ENCODE measurements at places on chromosomes 6 and 20.

GRCh38 chr6:20841806-20842205 is 307.5 kb downstream of the CDKAL1 start:
- no peak for DNase-seq

DNA sequence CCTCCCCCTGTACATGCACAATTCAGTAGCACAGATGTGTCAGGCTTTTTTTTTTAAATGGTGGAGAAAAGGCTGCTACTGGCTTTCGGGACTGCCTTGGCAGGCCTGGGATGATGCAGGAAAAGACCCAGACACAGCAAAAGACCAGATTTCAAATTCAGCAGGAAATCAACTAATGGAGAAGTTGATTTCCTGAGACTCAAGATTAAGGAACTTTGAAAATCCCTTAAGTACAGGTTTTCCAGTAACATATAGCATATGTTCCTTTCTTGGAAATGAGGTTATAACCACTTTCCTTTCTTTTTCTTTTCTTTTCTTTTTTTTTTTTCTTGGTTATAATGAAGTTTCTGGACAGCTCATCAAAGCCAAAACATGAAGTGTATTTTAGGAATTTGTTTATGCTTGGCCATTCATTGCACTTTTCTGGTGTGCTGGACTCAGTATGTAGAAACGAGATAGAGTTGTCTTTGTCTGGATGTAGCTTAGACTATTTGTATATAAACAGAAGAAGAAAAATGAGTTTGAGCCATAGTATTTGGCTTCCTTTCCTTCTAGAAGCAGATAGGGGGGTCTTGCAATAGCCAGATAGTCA is 119.4 kb downstream of the SASH1 start:
- no peak for DNase-seq

GRCh38 chr20:4830696-4831095 is 109.0 kb downstream of the PRND start:
- DNase-seq = no peak

DNA sequence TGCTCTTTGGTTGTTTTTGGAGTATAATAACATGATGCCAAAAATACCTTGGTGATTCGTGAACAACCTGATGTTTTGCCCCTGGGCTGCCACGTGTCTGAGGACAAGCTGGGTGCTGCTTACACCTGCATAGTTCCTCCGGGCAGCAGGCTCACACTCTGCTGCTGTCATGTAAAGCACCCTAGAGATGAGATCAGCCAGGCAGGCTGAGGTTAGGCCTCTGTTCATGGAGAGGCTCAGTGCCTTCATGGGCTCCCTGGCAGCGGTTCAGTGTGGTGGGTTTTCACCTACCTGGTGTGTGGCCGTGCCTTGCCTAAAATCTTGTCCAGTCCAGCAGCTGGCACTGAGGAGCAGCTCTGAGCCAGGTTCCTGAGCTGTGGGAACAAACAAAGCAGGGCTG is 60.1 kb upstream of the TAGAP start:
- DNase-seq = no peak

GRCh38 chr6:109743739-109744138 is 52.6 kb downstream of the FIG4 start:
- no peak for DNase-seq

DNA sequence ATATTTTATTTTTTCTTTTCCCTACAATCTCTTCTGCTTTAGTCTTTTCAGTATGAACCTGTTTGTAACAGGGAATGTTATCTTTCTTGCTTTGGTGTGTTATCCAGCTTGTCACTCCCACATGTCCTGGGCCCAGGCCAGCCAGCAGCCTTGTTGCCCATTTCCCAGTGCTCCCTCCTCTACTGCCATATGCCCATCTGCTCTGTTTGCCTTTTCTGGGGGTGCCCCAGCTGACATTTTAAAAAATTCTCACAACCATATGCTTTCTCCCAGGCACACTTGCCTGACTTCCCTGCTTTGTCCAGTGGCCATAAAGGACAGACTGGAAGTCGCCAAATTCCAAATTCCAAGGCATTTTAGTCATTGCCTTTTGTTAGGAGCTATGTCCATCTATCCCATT is 23.6 kb upstream of the LMBRD1 start:
- DNase-seq = no peak

DNA sequence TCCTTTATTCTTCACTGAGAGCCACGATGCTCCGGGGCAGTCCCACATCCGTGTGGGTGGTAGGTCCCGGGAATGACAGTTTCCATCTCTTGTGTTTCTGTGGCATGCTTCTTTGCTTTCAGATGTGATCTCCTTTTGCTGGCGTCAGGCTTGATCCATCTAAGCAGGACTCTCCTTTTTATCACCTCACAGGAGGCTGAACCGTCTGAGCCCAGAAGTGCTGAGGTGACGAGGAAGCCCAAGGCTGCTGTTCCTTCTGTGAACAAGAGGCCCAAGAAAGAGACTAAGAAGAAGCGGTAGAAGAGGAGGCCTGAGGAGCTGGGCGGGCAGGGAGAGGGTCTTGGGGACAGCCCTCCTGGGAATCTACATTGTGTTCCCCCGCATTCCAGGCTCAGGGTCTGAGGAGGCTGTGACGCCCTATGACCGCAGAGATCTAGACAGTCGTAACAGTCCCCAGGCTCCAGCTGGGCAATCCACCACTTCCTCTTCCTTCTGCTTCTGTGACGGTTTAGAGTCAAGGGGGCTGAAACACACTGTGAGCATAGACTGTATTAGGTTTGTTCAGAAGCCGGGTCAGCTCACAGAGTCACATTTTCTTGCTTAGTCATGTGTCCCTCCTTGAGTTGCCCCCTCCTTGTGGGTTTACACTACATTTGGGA is 26.8 kb downstream of the MANBAL start:
- no peak for DNase-seq

GRCh38 chr20:23192469-23192868 is 106.3 kb upstream of the CD93 start:
- DNase-seq = no peak

GRCh38 chr6:89387516-89388201 is 24.4 kb downstream of the RRAGD start:
- no peak for DNase-seq

GRCh38 chr20:4766631-4767030 is 44.9 kb downstream of the PRND start:
- DNase-seq = no peak

GRCh38 chr6:49522710-49523593 is 23.2 kb downstream of the GLYATL3 start:
- DNase-seq = no peak

DNA sequence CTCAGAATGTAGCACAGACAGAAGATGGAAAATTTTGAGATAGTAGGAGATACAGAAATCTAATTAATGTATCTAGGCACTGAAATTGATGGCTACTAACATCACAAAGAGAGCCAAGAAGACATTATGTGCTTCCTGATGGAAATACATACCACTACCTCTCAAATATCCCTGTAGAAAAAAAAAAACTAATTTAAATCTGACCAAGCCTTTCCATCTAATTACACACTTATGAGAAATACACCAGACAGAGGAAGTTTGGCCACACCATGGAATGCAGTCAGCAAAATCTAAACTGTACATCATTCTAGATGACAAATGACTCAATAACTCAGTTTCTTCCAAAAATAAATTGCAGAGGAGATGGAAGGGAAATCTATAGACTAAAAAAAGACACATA is 18.9 kb downstream of the VPS52 start:
- DNase-seq = no peak
